ENCODE measurements at places on chromosomes 6 and 20.
A peak's percentile ranks its signal among the peaks of the same experiment; 100 is the strongest.

DNA sequence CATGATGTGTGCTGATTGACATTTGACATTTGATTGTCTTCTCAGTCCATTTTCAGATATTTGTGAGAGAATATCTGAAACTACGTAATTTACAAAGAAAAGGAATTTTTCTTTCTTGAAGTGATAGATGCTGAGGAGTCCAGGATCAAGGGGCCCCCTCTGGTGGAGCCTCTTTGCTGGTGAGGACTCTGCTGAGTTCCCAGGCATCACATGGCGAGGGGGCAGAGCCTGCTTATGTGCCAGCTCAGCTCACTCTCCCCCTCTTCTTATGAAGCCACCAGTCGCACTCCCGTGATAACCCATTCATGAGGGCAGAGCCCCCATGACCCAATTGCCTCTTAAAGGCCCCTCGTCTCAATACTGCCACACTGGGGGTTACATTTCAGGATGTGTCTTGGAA is 91.3 kb downstream of the RPP40 start:
- DNase-seq: no peak

DNA sequence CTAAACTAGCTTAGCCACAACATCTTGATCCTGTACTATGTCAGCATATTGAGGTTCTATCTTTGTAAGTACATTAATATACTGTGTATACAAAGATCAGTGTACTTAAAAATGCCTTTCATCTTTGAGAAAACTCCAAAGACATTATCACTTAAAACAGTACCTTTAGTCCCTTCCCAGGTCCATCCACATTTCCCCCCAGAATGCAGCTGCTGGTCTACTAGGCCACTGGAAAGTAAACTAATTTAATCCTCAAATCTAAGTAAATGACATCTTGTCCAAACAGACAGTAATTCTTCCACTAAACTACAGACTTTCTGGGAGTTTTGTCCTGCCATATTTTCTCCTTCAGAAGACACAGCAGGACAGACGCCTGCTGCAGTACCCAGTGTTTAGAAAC is 68.7 kb downstream of the SYCP2 start:
- DNase-seq: no peak

DNA sequence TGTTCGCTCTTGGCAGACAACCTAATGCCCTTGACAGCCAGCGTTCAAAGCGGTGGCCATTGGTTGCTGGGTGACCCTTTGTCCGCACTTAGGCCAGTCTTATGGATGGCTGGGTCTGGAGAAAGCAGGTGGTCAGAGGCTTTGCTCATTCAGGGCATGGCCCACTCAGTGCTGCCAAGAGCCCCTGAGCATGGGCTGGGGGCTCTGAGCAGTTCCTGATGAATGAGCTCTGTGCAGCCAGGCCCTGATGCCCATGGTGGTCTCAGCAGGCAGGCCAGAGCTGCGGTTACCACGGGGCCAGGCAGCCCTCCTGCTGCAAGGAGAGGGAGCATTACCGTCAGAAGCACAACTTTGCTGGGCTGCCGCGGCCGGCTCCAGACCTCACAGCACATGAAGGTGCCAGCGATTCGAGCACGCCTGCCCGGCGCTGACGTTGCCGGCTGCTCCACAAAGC is 36.3 kb downstream of the CDH4 start:
- DNase-seq: peak; percentile 49

DNA sequence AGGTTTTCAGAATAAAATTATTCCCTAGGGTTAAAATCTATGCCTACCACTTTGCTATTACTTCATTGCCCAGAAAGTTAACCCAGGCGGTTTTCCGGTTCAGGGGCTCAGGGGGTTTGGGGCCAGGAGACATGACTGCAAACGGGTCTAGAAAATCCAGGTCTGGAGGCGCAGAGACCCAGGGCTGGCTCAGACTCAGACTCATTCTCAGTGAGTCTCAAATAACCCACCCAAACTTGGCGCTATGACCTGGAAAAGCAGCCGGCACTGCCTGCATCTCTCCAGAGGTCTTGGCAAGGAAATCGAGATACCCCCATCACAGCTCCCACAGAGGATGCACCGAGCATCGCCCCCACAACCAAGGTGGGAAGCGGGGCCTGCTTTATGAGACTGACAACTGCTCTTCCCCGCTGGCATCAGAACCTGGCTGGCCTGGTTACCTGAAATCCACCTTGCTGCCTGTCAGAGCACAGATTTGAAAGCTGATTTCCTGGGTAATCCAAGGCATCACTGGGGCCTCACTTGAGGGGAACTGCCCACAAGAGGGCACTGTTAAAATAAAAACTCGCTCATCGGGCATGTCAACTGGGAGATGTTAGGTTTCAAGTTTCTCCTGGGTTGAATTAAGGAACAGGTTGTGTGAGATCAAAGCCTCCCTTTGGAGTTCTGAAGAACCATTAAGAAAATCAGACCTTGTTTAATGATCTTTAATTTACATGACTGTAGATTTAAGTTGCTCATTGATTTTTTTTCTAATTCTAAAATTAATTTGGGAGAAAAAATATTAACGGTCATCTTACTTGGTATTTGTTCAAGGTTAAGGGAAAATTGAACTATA is 55.1 kb downstream of the KIF16B start:
- DNase-seq: peak; percentile 50

DNA sequence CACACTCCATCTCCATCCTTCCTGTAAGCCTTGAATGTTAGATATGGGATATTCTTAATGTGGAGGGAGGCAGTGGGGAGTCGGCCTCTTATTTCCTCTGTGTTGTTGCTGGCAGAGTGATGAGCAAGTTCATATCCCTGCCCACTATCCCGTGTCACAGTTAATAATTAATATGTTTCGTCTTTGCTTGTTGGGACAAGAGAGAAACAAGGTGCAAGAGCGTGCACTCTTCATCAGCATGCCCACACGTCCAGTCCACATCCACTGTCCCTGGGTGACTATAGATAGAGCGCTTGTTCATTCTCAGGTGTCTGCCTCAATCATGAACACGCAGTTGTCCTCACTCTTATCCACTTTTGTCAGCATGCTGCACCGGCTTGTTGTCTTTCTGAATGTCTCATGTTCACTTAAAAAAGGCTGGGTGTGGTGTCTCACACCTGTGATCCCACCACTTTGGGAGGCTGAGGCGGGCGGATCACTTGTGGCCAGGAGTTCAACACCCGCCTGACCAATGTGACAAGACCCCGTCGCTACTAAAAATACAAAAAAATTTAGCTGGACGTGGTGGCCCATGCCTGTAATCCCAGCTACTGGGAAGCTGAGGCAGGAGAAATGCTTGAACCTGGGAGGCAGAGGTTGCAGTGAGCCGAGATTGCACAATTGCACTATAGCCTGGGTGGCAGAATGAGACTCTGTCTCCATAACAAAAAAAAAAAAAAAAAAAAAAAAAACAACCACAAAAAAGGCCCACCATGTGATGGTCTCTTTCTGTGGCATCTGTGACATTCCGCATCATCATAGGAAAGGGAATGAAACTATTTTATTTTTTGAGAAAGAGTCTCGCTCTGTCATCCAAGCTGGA is 34.2 kb downstream of the PPP1R3G start:
- DNase-seq: no peak

DNA sequence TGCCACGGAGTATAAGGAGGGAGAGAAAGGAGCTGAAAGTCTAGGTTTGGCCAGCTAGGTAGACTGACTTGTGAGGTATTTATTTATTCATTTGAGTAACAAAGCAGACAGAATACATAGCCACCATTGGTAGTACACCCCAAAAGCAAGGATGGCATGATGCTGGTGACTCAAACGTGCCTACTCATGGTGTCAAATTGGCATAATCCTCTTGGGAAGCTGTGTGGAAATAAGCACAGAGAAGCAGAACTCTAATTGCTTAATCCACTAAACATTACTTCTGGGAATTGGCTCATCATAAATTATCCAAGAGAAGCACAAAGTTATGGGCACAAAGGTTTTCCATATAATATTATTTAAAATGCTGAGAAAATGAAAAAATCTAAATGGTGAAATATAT is 2.5 kb downstream of the DEFB132 start:
- no peak for DNase-seq

DNA sequence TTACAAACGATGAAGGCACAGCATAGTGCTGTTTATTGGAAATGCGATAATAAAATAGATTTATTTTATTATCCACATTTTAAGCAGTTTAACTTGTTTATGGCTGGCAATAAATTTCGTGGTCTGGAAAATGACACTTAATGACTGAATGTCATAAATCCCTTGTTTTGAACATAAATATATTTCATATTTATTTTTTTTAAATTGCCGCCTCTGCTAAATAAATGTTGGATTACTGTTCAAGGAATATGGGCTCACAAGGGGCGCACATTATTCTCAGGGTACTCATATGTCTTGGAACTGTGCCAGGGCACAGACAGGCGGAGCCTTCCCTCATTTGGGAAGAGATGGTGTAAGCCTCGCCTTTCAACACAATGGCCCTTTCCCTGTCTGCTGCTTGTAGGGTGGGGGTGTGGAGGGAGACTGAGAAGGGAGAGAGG is 134.3 kb downstream of the PXDC1 start:
- no peak for DNase-seq

DNA sequence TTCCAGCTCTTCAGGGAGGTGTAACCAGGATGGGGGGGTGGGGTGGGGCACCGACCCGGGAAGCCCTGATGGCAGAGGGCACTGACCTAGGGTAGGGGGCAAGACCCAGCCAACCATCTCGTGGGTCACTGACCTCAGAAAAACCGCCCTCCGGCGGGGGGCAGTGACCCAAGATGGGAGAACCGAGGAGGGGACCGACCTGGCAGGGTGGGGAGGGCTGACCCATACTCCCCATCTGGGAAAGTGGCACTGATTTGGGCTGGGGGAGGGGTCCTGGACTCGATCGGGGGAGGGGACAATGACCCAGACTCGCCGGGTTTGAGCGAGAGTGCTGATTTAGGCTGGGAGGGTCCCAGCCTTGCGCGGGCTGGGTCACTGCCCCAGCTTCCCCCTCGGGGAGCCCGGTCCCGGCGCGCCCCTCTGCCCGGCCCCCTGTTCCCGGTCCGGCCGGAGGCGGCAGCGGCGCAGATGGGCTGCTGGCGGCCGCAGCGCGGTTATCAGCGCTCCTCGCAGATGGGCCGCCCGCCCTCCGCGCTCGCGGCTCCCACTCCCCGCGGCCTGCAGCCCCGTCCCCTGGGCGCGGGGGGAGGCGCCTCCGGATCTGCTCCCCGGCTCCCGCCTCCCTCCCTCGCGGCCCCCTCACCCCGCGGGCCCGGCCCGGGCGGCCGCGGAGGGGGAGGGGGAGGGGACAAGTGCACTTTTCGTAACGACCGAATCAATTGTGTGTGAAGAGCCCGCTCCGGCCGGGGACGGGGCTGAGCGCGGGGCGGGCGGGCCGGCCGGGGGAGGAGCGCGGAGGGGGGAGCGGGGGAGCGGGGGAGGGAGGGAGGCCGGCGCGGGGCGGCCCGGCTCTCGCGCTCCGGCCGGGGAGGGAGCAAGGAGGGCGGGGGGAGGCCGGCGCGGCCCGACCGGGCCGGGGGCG is 2.2 kb downstream of the NOL4L start:
- peak; percentile 70 for DNase-seq

GRCh38 chr6:125598422-125598821 is 151.0 kb upstream of the HEY2 start:
- no peak for DNase-seq

GRCh38 chr6:150343434-150343833 is 25.4 kb upstream of the IYD start:
- no peak for DNase-seq

GRCh38 chr6:128241216-128241615 is 279.2 kb downstream of the PTPRK start:
- no peak for DNase-seq

DNA sequence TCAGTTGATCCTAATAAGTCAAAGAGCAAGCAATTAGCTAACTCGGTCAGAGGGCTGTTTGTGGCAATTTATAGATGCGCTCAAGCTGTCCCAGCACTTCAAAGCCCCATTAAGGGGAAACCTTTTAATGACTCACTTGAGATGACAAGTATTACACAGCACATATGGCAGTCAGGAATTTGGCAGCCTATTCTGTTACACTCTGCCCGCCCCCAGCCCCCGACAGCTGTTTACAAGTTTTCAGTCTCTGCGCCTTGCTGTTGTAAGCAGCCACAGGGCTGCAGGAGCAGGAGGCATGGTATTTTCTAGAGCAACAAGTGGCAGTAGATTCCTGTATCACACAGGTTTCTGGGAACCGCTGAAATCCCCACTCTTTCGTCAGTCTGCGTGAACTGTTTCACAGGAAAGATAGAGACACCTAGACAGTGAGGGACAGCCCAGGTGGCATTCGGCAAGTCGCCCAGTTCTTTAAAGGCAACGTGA is 263.0 kb downstream of the FOXC1 start:
- DNase-seq: peak; percentile 59

- DNase-seq: no peak
Measured at GRCh38 chr6:8110117-8110721, 7.9 kb upstream of the EEF1E1 start.

GRCh38 chr20:60087563-60088105 is 129.4 kb downstream of the CDH26 start:
- DNase-seq: peak; percentile 37

- no peak for DNase-seq
Measured at GRCh38 chr6:34045771-34046170, 100.1 kb downstream of the GRM4 start.

DNA sequence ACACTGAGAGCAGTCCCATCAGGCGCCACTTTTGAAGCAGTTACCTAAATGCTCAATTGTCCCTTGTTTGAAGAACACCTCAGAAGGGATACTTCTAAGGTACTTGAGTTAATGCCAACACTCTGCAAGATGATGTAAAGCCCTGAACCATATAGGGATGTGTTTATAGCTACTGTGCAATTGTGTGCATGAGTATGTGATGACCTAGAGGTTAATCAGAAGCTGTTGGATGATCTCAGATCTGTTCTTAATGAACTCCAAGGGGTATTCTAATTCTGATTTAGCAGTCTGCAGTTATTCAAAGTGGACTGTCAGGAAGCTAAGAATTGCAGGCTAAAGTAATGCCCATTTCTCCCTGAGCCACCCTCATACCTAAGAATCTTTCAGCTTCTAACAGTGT is 158.3 kb downstream of the TMEM242 start:
- DNase-seq: no peak

DNA sequence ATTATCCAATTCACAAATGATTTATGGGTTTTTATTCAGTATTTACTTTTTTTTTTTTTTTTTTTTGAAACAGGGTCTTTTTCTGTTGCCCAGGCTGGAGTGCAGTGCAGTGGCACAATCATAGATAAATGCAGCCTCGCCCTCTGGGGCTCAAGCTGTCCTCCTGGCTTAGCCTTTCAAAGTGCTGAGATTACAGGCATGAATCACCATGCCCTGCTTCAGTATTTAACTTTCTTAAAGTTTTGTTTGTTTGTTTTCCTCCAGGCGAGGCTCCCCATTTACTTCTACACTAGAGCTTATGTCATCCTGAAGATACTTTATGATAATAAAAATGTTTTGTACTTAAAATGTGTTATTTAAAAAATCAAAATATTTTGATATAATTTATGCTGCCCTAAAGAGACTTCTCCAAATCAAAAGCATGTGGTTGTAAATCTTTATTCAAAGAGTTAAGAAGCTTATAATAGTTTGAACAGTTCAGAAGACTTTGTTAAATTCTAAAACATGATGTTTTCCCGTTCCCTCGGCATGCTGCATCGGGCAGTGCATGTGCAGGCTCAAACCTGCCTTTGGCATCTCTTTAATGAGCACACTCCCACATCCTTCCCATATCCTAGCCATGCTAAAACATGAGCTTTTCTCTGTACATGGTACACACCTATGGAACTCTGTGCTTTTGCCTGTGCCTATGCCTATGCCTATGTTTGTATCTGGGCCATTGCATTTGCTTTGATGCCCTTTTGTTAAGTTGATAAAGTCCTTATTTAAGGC is 11.0 kb downstream of the SMPDL3A start:
- no peak for DNase-seq

GRCh38 chr20:4791121-4791520 is 69.4 kb downstream of the PRND start:
- no peak for DNase-seq

- peak; percentile 88 for DNase-seq
Measured at GRCh38 chr20:20452254-20452676, 84.4 kb downstream of the INSM1 start.

All from retina (tissue), 1 donor.